T-helper 2 cell treated with Interferon-gamma antibody and Interleukin-4, amounts not matched to agents 5 μg/mL and 100 μg/mL, for 36 hours (primary cell): ENCODE measurements at places on chromosomes 12 and 14.

- peaks cover 24% of the 10 kb centered on the region for H3K36me3 ChIP-seq
- H3K4me1 ChIP-seq = peaks cover 6% of the 10 kb centered on the region
- H3K27me3 ChIP-seq = no peaks in the 10 kb centered on the region
- DNase-seq = no peak
- H3K27ac ChIP-seq = no peak overlapping the region
Measured at GRCh38 chr12:65232476-65233077, 45.9 kb upstream of the MSRB3 start.

GRCh38 chr12:9750276-9751203 lies 10.2 kb downstream of the CD69 start:
- DNase-seq = peak; percentile 56
- H3K27me3 ChIP-seq = no peaks in the 10 kb centered on the region
- peak overlapping the region; percentile 71 for H3K27ac ChIP-seq
- peak overlapping the region; percentile 43 for H3K4me3 ChIP-seq
- H3K4me1 ChIP-seq = peaks cover 47% of the 10 kb centered on the region

DNA sequence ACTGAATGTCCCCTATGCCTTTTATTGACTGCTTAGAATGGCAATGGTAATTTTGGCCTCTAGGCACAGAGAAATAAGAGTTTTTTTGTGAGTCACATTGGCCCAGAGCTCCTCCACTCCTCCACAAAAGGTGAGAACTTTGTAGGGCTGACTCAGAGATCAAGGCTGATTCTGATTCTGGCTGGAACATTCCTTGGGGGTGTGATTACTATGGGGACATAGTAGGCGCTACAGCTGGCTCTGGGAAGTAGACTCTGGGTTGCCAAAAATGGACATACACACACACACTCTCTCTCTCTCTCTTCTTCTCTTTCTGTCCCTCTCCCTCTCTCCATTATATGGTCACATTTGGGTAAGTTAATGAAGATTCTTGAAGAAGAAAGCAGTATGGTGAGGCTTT lies 174.6 kb upstream of the DDHD1 start:
- no peaks in the 10 kb centered on the region for H3K4me1 ChIP-seq
- no peaks in the 10 kb centered on the region for H3K27me3 ChIP-seq
- no peaks in the 10 kb centered on the region for H3K36me3 ChIP-seq
- no peak overlapping the region for H3K27ac ChIP-seq

- H3K4me3 ChIP-seq = no peak overlapping the region
- H3K27me3 ChIP-seq = peaks cover 19% of the 10 kb centered on the region
- H3K36me3 ChIP-seq = no peaks in the 10 kb centered on the region
- H3K4me1 ChIP-seq = no peaks in the 10 kb centered on the region
- no peak overlapping the region for H3K27ac ChIP-seq
- DNase-seq = no peak
Measured at GRCh38 chr12:111173836-111174235, 195.1 kb downstream of the PHETA1 start.

DNA sequence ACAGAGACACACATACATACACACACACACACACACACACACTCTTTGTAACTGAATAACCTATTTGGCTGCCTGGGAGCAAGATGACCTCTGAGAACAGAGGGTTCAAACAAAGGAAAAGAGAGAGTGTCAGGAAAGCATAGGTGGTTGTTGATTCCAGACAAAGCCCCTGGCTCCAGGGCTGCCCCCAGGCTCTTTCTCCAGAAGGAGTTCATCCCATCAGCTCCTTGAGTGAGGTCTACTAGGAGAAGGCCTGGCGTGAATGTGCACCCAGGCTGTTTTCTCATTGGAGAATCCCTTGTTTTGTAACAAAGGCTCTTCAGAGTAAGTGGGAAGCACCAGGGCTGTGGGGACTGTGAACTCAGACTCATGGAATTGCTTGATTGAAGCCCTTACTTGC lies 151.9 kb downstream of the EMP1 start:
- H3K4me1 ChIP-seq = no peaks in the 10 kb centered on the region
- H3K27me3 ChIP-seq = peaks cover 21% of the 10 kb centered on the region
- H3K4me3 ChIP-seq = no peak overlapping the region
- no peak for DNase-seq
- H3K36me3 ChIP-seq = no peaks in the 10 kb centered on the region

DNA sequence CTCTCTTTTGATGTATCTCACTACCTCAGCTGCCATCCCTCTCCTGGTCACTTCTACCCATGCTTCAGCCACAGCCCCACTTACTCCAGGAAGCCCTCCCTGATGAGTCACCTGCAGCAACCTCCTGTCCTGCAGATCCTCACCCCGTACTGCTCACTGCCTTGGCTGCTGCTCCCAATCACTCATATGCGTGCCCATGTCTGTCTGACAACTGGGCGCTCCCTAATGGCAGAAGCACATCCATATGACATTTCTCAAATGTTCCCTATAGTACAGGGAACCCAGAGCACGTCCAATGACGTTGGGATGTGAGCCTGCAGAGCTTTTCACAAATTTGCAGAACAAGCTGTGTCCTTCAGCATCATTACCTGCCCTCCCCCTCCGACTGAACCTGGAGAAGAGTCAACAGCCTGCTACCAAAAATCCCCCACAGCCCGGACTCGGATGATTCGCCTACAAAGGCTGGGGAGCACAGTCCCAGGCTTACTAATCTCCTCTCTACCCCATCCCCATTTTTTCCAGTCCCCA lies 90.0 kb downstream of the SINHCAF start:
- H3K36me3 ChIP-seq = no peaks in the 10 kb centered on the region
- no peak overlapping the region for H3K27ac ChIP-seq
- H3K4me3 ChIP-seq = no peak overlapping the region
- DNase-seq = no peak
- H3K27me3 ChIP-seq = peaks cover 13% of the 10 kb centered on the region

DNA sequence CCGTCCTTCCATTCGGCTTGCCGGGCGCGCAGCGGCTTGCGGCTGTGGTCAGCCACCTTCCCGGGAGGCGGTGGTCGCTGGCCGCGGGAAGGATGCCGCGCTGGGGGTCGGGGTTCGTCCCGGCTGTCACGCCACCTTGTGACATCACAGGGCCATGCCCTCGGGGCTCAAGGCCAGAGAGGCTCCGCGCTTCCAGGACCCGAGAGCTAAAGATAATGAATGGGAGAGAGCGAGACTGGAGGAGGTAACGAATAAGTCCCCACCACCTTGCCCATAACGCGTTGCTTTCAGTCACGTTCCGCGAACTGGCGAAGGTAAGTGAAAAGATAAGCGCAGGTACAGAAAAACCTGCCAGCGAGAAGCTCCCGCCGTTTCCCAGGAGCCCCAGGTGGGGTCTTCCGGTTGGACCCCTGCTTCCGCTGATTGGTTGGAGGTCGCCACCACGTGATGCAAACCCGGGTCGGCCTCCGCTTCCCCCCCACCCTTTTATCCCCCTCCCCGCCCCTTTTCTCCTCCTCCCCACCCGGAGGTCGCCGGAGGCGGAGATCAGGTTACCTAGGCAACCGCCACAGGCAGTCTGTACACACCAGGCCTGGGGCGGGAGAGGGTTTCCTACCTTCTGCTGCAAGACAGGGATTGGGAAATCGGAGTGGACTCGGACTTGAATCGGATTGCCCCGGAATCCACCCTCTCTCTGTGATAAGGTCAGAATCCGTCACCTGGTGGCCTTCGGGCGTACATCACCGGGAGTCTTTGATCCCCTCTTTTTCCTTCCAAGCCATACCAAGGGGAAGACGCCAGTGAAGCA lies at the start of gene LRRC9:
TSS of gene LRRC9 (plus strand) at position 575 of the 808 bp plus-strand sequence.
- H3K27me3 ChIP-seq = peaks cover 43% of the 10 kb centered on the region
- H3K36me3 ChIP-seq = no peaks in the 10 kb centered on the region
- H3K27ac ChIP-seq = no peak within 1 kb of the TSS
- DNase-seq = no peak

DNA sequence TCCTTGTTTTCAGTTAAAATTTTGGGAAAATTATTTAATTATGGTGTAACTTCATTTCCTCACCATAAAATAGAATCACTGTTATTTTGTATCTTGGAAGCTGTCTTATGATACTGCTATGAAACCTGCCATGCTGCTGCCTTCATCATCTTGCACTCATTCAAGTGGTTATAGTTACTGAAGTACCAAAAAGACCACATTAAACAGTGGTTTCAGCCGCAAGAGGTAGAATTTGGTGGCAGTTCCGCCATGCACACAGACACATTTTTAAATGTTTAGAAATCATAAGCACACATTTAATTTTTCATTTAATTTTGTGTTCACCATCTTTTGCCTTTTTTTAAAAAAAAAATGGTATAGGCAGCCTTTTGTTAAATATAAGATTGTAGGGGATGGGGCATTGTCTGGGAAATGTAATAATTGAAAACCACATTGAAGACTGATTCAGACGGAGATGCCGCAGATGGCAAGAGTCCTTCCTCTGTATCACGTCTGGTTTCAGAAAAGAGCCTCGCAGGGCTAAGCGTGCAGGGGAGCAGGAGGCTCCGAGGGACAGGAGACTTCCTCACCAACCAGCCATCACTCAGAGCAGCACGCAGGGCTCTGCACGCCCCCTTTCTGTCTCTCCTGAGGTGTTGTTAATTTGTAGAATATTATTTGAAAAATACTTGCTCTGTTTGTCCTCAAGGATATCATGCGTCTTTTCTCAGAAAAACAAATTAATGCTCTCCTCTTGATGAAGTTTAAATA lies 115.2 kb upstream of the PELI2 start:
- peak; percentile 45 for DNase-seq
- peak overlapping the region; percentile 71 for H3K27ac ChIP-seq
- H3K36me3 ChIP-seq = no peaks in the 10 kb centered on the region
- peaks cover 23% of the 10 kb centered on the region for H3K4me1 ChIP-seq
- peaks cover 41% of the 10 kb centered on the region for H3K27me3 ChIP-seq

DNA sequence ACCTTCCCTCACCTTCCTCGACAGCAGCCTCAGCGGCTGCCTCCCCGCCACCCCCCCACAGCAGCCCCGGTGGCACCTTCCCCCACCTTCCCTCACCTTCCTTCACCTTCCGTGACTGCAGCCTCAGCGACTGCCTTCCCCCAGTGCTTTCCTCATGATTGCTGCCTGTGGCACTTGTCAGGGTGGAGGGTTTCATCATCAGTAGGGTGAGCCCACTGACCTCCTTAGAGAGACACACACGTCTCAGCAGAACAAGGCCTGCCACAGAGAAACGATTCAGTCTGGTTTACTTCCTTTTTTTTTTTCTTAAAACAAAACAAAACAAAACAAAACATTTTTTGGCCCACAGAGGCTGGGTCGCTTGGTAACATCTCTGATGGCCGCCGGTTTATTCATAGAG lies 75.0 kb downstream of the EP400 start:
- H3K4me3 ChIP-seq = no peak overlapping the region
- DNase-seq = no peak
- no peak overlapping the region for H3K27ac ChIP-seq

GRCh38 chr14:99660006-99660566 lies 15.2 kb downstream of the HHIPL1 start:
- H3K36me3 ChIP-seq = no peaks in the 10 kb centered on the region
- H3K4me3 ChIP-seq = no peak overlapping the region
- no peak for DNase-seq
- H3K27ac ChIP-seq = no peak overlapping the region
